ENCODE measurements at places on chromosomes 2 and 18.
A peak's percentile ranks its signal among the peaks of the same experiment; 100 is the strongest.

DNA sequence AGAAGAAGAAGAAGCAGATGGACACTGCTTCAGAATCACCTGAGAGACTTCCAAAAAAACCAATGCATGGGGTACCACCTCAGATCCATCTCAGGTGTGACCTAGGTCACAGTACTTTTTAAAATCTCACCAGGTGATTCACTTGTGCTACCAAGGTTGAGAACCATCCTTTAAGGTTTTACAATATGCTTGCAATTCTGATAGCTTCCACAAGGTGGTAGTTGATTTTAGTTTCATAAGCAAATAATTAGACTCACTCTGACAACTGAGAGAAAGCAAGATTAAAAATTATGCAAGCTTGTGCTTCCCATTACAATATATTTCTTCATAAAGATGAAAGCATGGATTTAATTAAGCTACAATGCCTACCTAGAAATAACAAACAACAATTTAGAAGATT, 355.1 kb downstream of the EN1 start:
- DNase-seq: peak; percentile 71

DNA sequence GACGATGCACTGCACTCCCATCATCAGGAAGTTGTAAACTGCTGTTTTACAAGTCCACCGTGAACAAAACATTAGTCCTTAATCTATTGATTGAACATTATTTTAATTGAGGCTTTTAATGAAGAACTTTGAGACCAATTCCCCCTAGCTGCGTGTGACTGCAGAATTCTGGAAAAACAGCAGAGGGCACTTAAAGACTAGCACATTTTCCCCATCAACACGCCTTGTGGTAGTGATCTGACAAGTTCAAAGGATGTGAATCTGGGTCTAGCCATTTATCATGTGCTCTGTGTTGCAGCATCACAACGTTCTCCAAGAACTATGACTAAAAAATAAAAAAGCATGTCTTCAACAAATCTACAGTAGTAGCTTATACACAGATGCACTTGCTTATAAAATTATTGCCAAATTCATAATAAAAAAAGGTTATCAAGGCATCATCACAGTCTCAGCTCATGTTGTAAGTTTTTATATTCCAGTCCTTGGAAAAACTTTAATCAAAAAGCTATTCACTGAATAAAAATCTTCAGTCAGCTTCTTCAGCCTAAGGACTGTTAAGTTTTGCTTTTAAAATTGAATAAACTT, 35.8 kb downstream of the SKOR2 start:
- peak; percentile 77 for DNase-seq

GRCh38 chr18:54787121-54787520, 41.2 kb upstream of the RAB27B start:
- DNase-seq: no peak

DNA sequence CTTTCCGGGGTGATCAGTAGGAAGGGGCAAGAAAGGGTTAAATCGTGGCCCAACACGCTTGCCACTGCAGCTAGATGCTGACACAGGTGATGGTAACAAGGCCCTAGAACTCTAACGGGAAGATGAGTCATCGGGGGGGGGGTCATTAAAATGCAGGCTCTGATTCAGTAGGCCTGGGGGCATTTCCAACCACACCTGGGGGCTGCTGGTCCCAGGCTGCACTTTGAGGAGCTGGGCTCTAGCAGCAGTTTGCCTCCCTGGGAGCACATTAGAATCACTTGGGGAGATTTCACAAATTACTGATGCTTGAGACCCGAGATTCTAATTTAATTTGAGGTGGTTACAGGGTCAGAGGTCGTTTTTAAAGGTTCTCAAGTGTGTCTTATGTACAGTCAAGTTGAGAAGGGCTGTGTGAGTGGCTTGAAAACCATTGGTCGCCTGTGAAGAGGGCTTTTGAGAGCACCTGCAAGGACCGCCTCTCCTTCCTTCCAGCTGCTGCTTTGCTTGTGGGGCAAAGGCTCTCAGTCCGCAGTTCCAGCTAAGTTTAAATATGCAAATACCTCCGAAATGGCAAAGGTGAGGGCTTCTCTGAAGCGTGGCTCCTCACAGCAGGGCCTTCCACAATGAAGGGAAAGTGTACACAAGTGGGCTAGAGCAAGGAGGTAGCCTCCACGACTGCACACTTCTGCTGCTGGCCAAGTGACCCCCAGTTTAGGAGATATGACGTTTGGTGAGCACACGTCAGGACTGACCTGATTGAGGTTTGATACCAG, 128.0 kb upstream of the MSH6 start:
- DNase-seq: no peak

- DNase-seq: no peak
Measured at GRCh38 chr2:162636206-162636728, 202.3 kb downstream of the KCNH7 start.

DNA sequence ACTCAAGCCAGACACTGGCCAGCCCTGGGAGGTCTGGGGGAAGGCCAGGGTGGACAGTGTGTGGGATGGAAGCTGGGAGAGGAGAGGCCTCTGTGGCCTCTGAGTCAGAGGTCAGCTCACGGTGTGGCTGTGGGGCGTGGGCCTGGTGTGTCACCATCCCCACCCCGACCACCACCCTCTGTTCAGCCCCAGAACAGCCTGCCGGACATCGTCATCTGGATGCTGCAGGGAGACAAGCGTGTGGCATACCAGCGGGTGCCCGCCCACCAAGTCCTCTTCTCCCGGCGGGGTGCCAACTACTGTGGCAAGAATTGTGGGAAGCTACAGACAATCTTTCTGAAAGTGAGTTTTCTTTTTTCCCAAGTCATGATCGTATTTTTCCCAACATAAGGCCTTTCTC, 110.5 kb downstream of the DYSF start:
- DNase-seq: peak; percentile 20

DNA sequence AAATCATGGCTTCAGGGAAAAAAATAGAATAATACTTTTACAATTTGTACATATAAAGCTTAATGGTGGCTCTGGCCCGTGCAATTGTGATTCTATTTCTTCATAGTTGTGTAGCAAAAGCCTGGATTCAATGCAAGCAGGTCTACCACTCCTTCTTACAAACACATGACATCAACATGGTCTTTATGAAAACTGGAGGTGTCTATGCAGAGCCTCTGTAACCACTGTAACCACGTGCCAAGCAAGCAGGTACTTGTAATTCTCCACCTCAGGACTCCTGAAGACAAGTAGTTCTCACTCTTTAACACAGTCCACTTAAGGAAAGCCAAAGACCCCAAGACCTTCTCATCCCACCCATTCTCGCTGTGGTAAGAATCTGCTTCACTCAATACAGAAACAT, 62.6 kb downstream of the METTL4 start:
- no peak for DNase-seq

- DNase-seq: peak; percentile 8
Measured at GRCh38 chr2:240728827-240729226, 37.2 kb downstream of the AQP12A start.

GRCh38 chr2:67486041-67486796, 89.1 kb downstream of the ETAA1 start:
- peak; percentile 46 for DNase-seq

DNA sequence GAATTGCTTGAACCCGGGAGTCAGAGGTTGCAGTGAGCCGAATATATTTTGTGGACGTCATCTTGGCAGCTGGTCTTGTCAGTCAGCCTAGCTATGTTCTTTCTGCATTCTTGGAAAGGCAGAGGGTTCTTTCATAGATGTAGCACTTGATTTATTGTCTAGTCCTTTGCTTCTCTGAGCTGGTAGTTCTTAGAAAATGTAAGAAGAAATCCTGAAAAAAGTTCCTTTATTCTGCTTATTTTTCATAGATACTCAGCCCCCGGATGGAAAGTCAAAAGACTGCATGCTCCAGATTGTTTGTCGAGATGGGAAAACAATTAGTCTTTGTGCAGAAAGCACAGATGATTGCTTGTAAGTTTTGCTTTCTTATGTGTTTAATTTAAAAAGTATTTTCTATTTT, 21.3 kb downstream of the PLEKHB2 start:
- peak; percentile 15 for DNase-seq

GRCh38 chr18:12433829-12434540, 26.3 kb downstream of the PRELID3A start:
- DNase-seq: no peak

DNA sequence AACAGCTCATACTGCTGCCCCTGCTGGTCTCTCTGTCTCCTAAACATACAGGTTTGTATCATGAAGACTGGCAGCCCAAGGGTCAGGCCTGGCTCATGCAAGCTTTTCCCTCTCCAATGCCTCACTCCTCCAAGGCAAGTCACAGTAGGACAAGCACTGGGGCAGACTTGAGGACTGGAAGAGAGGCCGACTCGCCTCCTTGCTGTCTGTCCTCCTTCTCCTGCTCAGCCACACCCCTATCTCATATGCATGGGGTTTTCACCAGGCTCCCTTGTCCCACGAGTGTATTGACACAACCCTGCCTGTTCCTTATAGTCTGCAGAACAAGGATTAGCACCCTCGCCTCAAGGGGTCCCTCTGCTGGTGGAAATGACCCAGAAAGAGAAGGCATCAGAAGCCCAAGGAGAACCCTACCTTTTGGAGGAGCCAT, 223.7 kb downstream of the SOX11 start:
- DNase-seq: no peak

GRCh38 chr18:63624863-63625262, 19.2 kb downstream of the SERPINB4 start:
- DNase-seq: no peak

DNA sequence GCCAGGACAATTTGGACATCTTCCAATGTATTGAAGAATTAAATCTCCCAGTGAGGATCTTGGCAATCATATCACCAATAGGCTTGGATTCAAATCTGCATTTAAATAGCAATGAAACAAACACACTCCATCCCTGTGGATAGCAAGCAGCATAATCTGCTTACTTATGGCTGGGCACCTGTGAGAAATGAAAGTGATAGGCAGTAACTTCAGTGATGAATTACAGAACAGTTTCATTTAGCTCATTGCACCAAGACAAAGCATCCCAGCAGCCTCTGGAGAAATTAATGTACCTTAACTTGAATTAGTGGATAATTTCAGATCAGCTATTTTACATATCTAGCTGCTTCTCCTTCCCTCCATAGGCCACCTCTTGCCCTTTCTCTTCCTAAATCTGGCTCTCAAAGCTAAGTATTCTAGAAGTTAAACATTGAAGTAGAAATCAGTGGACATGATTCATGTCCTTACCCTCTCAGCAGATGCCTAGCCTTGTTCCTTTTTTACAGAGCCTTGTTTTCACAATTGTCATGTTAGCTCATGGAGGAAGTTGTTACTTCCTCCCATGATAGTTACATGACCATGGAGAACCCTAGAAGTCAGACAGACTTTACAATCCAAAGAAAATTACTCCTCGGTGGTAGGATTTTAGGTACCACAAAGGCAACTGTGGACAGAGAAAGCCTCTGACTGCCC, 88.5 kb upstream of the TACR1 start:
- DNase-seq: no peak

GRCh38 chr2:58182527-58182926, 58.6 kb downstream of the FANCL start:
- DNase-seq: peak; percentile 5

GRCh38 chr2:19711470-19712372, 190.1 kb downstream of the TTC32 start:
- peak; percentile 98 for DNase-seq

DNA sequence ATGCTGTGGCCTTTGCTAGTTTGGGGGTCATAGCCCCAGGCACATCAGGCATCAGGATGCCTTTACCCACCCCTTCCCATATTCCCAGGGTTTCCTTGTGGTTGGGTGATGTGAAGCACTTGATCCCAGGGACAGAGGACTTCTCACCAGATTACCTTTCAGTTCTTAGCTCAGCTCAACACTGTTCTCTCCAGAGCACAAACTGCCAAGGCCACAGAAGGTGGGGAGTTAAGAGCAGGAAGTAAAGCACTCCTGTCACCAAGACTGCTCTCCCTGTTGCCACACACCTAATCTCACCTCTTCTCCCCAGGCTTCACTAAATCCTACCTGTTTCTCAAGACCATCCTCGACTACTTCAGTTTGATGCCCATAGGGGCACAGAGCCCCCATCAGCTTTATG, 25.9 kb downstream of the FHOD3 start:
- DNase-seq: no peak

DNA sequence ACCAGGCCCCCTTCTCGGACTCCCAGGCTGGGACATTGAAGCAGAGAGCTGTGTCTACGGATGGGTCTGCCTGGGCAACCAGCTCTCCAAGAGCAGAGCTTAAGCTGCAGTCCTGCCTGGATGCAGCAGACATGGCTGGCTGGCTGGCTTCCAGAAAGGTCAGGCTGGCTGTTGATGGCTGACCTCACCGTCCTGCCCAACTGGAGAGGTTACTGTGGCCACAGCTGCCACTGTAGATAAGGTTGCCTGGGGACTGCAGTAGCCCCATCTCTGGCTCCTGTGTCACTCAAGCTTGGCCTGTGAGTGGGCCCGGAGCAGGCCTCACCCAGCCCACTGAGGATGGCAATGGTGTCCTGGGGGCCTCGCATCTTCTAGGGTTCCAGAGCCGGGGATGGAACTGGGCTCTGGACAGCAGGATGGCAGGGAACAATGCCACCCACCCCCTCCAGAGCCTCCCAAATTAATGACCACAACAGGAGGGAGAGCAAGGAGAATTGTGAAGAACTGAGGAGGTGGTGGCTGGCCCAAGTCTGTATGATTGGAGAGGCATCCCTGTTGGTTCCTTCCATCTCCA, 37.0 kb upstream of the FOSL2 start:
- DNase-seq: no peak

DNA sequence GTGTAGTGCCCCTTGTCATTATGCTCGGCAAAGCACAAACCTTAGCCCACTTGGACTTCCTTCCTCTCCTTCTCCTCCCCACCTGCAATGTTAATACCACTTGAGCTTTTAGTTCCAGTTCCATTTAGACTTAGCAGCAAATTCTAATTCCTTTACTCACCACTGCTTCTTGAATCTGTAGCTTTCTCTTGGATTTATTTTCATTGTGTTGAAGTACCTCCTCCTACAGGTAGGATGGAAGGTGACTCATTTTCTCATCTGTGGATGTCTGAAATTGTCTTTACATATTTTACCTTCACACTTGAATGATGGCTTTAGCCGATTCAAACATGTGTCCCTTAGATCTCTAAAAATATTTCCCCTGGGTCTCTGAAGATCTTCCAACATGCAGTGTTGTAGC, 32.8 kb upstream of the BIN1 start:
- DNase-seq: no peak

- no peak for DNase-seq
Measured at GRCh38 chr2:42339191-42339912, 21.7 kb downstream of the COX7A2L start.
